ENCODE measurements at places on chromosomes 4 and X.

GRCh38 chr4:82865592-82865991 lies 25.4 kb downstream of the SEC31A start:
- no peak for DNase-seq

- DNase-seq, result no peak
Measured at GRCh38 chr4:138196153-138196552, 46.0 kb downstream of the SLC7A11 start.

GRCh38 chr4:54517781-54518444 lies 139.8 kb upstream of the KIT start:
- DNase-seq, result no peak

- DNase-seq, result peak; percentile 83
Measured at GRCh38 chrX:55717521-55718497, at the start of gene RRAGB. TSS of gene RRAGB (plus strand) at chrX:55717749. CDS start at chrX:55718328, 579 bp downstream.

DNA sequence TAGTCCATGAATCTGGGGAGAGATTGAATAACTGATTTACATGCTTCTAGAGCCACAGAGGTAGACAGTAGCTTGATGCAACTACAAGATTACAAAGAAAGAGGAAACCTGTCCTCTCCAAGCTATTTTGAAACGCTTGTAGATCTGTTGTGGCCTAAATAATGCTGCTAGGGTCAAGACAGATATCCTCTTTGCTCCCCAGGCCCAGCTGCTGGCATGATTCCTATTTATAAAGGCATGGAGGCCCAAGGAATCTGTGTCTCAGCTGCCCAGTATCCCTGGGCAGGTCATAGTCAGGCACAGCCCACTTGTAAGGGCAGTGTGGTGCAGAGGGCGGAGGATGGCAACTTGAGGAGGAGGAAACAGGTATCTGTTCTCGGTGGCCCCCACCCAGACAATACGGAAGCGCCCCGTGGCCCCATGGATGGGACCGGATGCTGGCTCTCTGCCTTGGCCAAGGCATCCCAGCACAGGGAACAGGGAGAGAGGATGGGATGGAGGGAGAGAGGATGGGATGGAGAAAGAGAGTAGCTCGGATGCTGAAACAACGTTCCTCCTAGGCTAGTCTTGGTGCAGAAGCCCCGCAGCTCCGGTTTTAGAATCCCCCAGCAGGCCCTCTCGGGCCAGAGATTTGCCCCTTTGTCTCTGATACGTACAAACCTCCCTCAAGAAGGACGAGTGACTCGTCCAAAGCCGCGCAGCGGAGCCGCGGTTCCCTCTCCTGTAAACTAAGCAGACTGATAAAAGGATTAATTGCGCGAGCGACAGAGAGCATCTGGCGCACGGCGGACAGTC lies 767 bp upstream of the SMIM20 start:
- peak; percentile 3 for DNase-seq

- DNase-seq, result no peak
Measured at GRCh38 chr4:36420111-36420679, 138.8 kb downstream of the DTHD1 start.

GRCh38 chr4:110196871-110197528 lies 1.4 kb downstream of the ELOVL6 start:
- DNase-seq, result peak; percentile 37

GRCh38 chr4:8281519-8282133 lies 12.1 kb downstream of the HTRA3 start:
- DNase-seq, result no peak

GRCh38 chr4:959338-960139 lies 13.8 kb downstream of the DGKQ start:
- no peak for DNase-seq

Data from activated gamma-delta T cell treated with anti-CD3 and anti-CD28 coated beads, Interleukin-2, amount 50 U/mL, for 16 hours (primary cell).